Lung (tissue), 17 donors: ENCODE measurements at places on chromosomes 2 and 18. TPM values are rescaled to one million over a fixed set of nuclear protein-coding genes. Genes with fewer than 3 reads are reported as not detected.

PDCL3 gene
- 19.7 TPM for total RNA-seq

GRCh38 chr2:68646303-68646702 lies 2.9 kb downstream of the PROKR1 start:
- DNase-seq: no peak
- no peak overlapping the region for H3K4me3 ChIP-seq
- H3K4me1 ChIP-seq: peaks cover 4% of the 10 kb centered on the region
- H3K27me3 ChIP-seq: no peaks in the 10 kb centered on the region
- H3K27ac ChIP-seq: no peak overlapping the region

NTSR2 gene
- total RNA-seq: not detected

DNA sequence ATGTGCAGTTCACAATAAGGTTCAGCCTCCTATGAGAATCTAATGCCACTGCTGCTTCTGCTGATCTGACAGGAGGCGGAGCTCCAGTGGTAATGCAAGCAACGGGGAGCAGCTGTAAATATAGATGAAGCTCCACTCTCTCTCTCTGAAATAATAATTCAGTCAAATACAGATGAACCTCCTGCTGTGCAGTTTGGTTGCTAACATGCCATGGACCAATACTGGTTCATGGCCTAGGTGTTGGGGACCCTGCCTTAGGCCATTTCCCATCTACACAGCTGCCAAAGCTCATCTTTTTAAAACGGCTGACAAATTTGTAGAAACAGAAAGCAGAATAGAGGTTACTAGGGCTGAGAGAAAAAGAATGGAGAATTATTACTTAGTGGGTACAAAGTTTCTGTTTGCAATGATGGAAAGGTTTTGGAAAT lies 10.7 kb upstream of the HNRNPA3 start:
- no peak for DNase-seq
- H3K27me3 ChIP-seq: no peaks in the 10 kb centered on the region
